ENCODE measurements at places on chromosomes 11 and 22.

GRCh38 chr11:122517403-122518379 is 137.8 kb upstream of the UBASH3B start:
- no peak for DNase-seq

- no peak for DNase-seq
Observed at GRCh38 chr11:110198031-110198729, 98.2 kb downstream of the RDX start.

- no peak for DNase-seq
Observed at GRCh38 chr11:34416766-34417165, 22.0 kb upstream of the CAT start.

GRCh38 chr11:2258501-2259465 is 11.6 kb downstream of the ASCL2 start:
- no peak for DNase-seq

DNA sequence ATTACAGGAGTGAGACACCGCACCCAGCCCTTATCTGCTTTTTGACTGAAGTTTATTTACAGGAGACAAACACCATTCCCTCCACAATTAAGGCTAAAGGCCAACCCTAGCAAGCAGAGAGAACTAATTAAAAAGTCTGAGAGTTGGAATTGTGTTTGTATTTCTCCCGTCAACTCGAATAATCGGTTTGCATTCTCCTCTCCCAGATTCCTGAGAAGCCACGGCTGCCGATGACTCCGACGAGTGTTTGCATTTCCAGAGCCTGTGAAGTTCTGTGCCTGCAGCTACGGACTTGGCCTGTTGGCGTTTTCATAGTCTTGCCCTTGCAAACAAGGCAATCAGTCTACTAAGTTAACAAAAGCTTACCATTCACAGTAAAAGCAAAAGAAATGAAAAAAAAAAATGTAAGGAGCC is 73.2 kb upstream of the NUP50 start:
- DNase-seq, result peak; percentile 59

DNA sequence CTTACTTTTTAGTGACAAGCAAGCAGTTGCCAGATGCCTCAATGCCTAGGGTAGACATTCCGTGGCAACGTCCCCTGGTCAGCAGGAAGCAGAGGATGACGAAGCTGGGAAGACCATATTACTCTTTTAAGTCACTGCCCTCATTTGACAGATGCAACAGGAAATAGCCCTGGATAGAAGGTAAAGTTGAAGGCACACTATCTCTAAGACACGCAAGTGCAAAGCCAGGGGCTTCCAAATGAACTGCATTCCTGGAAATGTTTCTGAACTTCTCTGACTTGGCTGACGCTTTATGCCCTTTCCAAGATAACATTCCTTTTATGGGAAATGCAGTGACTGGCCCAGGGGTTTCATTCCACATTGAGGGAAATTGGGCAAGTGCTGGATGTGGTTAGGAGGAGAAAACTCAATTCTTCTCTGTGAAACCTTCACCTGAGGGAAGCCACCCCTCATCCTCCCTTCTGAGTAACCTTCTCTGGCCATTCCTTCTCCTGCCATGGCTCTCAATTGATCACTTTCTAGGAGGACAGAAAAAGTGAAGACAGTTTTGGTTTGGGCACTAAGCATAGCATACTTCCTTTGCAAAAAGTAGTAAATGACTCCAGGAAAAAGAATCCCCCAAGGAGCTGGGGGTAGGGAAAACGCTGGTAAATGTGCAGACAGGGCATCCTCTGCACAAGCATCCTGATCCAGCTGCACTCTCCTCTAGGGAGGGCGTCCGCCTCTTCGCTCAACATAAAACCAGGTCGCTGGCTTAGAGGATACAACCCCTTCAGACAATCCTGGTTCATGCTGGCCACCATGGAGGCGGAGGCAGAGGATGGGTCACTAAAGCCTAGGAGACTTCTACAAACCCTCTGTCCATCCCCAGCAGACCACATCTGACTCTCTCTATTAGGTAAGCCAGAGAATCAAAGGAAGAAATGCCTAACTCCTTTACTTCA is 14.5 kb downstream of the PCSK7 start:
- DNase-seq, result no peak

GRCh38 chr22:42280836-42281235 is 10.4 kb upstream of the TCF20 start:
- DNase-seq, result no peak

GRCh38 chr11:92596596-92597317 is 372.1 kb downstream of the FAT3 start:
- DNase-seq, result no peak

DNA sequence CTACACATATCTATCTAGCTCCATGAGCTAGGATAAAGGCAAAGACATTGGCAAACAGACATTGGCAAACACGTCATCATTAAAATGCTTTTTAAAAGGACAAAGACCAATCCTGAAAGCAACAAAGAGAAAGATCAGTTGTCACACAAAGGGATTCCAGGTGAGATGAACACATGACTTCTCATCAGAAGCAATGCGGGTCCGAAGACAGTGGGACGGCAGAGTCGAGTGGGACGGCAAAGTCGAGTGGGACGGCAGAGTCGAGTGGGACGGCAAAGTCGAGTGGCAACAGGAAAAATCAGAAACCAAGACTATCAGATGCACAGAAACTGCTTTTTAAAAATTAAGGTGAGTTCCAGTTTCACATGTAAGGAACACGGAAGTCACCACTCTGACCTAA is 609.5 kb downstream of the BRD1 start:
- DNase-seq, result no peak

GRCh38 chr11:394034-394857 is at the start of gene PKP3:
PKP3 (plus strand) TSS chr11:394209; CDS start chr11:394293, 84 bp downstream.
- DNase-seq, result no peak
